ENCODE measurements at places on chromosomes 2 and 18.

DNA sequence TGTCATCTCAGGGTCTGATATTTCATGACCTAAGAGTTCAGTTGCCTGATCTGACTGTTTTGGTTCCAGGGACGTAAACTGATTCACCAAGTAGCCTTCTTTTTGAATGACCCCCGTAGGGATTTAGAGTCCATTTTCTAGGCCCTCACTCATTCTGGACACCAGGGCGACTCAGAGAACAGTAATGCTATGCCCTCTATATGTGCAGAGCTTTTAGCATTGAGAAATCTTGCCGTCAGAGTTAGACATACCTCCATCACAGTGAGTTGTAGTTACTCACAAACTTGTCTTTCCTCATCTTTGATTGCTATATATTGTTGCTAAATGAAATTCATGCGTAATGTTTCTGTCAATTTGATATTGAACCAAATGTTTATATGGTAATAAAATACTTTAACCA is 92.3 kb downstream of the OSBPL6 start:
- no peak for DNase-seq

DNA sequence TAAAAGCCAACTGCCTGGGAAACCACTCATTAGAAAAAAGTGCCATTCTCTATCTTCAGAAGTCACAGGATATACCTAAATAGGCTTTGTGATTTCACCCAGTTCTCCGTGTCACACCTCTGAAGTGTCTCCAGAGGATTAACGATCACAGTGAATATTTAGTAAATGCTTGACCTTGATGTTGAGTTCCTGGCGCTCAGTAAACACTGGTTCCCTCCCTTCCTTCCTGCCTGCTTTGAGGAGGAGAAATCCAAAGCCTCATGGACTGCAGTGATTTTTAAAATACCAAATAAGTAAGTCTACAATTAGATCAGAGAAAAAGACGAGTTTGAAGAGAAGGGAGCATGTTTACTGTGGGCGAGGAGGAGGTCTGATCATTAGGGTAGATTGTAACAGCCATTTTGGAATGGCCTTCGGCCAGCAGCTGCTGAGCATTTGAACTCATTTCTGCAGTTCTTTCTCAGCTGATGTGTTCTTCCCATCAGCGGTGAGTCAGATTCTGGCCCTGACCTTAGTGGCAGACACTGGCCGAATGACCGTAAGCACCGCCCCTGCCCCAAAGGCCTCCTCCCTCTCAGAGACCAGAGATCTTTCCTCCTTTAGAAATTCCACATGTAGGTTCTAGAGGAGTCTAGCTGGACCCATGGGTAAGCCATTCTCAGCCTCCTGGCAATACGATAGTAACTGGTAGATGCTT is 62.1 kb upstream of the SLC16A14 start:
- DNase-seq: no peak

DNA sequence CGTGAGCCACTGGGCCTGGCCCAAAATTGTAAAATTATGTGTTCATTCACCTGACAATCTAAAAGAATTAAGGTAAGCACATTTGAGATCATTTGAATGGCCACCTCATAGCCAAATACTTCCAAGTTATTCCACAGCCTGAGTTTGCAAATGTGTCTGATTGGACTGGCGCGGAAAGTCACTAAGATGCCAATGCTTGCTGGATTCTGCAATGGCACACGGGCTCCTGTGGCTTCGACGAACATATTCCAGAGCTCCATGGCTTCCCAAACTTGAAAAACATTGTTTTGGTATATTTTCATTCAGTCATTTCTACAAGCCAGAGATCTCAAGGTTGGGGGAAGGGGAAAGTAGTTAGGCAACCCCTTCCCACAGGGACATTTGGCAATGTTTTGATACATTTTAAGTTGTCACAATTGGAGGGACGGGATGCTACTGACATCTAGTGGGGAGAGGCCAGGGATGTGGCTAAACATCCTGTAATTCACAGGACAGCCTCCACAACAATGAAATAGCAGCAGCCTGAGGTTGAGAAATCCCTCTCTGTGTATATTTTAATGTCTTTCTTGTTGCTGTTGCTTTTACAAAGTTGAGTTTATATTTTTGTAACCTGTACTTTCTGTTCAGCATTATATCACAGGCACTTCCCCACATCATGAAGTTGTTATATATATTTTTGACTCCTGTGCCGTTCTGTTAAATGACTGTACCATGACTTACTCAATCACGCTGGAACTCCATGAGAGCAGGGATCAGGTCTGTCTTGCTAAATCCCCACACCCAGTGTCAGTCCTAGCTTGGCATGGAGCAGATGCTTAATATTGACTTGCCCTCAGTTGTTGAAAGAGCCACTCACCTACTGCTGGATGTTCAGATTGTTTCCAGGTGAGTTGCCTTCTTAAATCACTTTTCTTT is 56.9 kb downstream of the COL4A4 start:
- DNase-seq: no peak

DNA sequence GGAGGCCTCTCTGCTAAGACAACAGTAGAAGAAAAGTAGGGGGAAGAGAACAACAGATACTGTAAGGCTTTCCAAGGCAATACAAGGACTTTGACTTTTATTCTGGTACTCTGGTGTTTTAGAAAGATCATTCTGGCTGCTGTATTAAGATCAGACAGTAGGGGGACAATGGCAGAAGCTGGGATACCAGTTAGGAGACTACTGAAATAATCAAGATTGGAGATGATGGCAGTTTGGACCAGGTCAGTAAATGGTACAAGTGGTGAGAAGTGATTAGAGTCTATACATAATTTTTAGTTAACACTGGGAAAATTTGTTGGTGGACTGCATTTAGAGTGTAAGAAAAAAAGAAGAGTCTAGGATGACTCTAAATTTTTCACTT is 139.7 kb downstream of the ROCK1 start:
- DNase-seq: no peak

GRCh38 chr2:88168386-88168785 is 1.8 kb upstream of the THNSL2 start:
- DNase-seq: no peak
